Skeletal muscle tissue (tissue), 5 donors: ENCODE measurements at places on chromosomes 6 and 20. TPM values are rescaled to one million over a fixed set of nuclear protein-coding genes. Genes with fewer than 3 reads are reported as not detected.

Gene NR2E1
- not detected for total RNA-seq

Gene DPPA5
- total RNA-seq = not detected

Gene FLRT3
- 9.4 TPM for total RNA-seq

Gene MACROD2
- 3.1 TPM for total RNA-seq

Gene HSPA1L
- total RNA-seq = 5.2 TPM

Gene ANKRD66
- total RNA-seq = not detected

Gene CGA
- total RNA-seq = not detected

Gene HMGCLL1
- 9.4 TPM for total RNA-seq

Gene THBD
- 6.8 TPM for total RNA-seq

Gene MTRF1L
- total RNA-seq = 6.3 TPM

Gene RAET1L
- not detected for total RNA-seq

Gene KIF6
- 1.0 TPM for total RNA-seq

Gene CSNK2A1
- 112 TPM for total RNA-seq

Gene AVP
- not detected for total RNA-seq

Gene TRIM15
- total RNA-seq = not detected

Gene CLPSL1
- total RNA-seq = not detected

Gene FAM83D
- 4.2 TPM for total RNA-seq
